ENCODE measurements at places on chromosomes 1 and 21.

DNA sequence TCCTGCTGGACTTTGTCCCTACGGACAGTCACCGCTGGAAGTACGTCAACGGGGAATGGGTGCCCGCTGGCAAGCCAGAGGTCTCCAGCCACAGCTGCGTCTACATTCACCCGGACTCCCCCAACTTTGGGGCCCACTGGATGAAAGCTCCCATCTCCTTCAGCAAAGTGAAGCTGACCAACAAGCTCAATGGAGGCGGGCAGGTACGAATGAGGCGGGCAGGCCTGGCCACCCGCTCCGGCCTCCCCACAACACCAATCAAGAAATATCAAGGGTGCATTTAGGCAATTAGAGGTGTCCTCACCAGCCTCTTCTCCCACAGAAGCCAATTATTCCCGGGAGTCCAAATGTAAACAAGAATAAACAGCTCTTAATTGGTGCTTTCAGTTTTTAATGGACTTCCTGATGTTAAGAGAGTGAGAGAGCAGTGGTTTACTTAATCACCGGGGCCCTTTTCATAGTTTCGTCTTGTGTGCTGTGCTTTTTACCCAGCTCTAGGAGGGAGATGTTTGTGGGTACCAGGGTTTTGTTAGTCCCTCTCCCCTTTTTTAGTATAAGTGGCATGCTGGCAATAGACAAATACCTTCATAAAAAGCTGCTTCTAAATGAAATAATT, 10.7 kb downstream of the TBX19 start:
- no peak for DNase-seq

- no peak for DNase-seq
Measured at GRCh38 chr1:184945678-184946412, 28.5 kb downstream of the NIBAN1 start.

DNA sequence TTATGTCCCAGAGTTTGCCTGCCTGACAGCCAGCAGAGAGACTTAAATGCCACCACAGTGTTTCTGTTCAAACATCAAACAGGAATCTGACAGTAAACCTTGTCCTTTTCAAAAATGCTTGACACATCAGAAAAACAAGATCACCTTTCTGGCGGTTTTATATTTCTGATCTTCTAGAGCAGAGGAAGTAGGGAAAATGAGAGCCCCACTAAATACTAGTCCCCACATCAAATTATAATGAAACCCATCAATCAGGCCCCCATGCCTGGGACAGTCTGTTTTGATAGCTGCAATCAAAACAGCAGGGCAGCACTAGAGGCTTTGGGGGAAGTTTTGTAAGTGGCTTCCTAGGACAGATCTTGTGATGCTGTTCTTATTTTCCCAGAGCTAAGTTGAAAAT, 129.3 kb downstream of the CNIH3 start:
- DNase-seq: no peak

GRCh38 chr1:87508247-87508787, 179.6 kb downstream of the LMO4 start:
- DNase-seq: no peak

DNA sequence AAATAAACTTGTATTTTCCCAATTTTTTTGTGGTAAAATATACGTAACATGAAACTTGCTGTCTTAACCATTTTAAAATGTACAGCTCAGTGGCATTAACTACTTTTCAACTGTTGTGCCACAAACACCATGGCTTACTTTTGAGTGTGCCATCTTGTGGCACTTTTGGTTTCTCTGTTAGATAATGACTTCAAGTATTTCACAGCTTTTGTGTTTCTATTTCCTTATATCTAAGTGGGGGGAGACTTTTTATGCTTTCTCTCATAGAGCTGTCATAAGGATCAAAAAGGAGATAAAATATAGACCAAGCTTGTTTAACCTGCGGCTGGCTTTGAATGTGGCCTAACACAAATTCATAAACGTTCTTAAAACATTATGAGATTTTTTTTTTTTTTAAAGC, 44.3 kb downstream of the CDC14A start:
- DNase-seq: no peak
